ENCODE measurements at places on chromosomes 11 and 22.

DNA sequence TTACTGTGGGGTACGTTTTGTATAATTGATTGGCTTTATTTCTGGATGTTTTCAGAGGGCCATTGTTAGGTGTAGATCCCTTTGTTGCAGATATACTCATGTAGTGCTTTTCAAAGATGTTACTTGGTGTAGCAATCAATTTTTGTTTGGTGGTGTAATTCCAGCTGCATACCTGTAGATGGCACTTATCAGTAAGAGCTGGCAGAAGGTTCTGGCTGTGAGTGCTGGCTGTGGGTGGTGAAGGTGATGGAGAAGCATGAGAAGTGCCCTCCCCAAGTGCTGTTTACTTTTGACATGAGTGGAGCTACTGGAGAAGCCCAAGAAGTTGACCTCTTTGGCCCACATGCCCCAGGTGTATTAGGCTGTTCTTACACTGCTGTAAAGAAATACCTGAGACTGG, 1074.9 kb downstream of the FAM181B start:
- DNase-seq: no peak

DNA sequence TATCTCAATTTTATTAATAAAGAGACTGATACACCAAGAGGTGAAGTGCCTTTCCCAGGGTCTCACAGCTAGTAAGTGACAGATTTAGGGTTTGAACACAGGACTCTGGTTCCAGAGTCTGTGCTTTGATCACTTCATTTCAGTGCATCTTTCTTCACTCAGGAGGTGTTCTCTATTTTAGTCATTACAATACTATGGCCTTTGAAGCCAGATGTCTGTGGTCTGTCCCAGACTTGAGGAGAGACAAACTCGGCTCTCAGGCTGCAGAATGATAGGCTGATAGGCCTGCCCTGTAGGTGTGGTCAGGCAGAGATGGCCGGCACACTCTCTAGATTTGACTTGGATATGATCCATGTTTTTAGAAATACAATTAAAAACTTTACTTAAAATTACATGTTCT, 478.5 kb upstream of the CCDC90B start:
- no peak for DNase-seq

DNA sequence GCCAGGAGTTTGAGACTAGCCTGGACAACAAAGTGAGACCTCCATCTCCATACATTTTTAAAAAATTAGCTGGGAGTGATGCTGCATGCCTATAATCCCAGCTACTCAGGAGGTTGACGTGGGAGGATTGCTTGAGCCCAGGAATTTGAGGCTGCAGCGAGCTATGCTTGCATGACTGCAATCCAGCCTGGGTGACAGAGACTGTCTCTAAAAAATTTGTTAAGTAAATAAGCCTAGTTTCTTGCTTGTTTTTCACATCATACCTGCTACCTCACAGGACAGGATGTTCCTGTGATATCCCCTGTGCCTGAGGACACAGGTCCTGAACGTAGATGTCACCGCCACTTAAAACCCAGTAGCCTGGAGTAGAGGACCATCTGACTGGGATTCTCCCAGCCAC, 348.6 kb downstream of the MN1 start:
- DNase-seq: no peak

- DNase-seq: no peak
These were observed 916 bp downstream of the GNG3 start for GRCh38 chr11:62708392-62708791.

GRCh38 chr11:29183301-29183700, 833.5 kb downstream of the KCNA4 start:
- DNase-seq: no peak

- DNase-seq: no peak
These were observed 72.9 kb upstream of the WNT7B start for GRCh38 chr22:46049726-46050450.

DNA sequence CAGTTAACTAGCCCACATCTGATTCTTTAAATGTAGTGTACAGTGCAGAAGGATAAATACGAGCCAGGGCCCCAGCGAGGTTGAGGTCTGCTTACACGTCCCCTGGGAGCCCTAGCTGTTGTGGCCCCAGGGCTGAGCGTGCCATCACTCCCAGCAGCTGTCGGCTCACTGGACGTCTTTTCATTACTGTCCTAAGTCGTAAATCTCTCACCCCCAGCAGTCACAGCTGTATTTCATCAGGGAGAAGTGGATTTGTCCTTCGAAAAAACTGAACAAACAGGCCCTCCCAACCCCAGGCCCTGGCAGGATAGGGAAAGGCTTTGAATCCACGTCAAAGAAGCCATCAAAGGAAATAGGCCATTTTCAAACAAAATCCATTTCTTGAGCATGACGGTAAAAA, 110.4 kb upstream of the CSNK2A3 start:
- no peak for DNase-seq

GRCh38 chr22:24543185-24543601, 11.7 kb downstream of the GUCD1 start:
- DNase-seq: no peak

GRCh38 chr11:35030716-35031213, 108.2 kb upstream of the CD44 start:
- peak; percentile 71 for DNase-seq

DNA sequence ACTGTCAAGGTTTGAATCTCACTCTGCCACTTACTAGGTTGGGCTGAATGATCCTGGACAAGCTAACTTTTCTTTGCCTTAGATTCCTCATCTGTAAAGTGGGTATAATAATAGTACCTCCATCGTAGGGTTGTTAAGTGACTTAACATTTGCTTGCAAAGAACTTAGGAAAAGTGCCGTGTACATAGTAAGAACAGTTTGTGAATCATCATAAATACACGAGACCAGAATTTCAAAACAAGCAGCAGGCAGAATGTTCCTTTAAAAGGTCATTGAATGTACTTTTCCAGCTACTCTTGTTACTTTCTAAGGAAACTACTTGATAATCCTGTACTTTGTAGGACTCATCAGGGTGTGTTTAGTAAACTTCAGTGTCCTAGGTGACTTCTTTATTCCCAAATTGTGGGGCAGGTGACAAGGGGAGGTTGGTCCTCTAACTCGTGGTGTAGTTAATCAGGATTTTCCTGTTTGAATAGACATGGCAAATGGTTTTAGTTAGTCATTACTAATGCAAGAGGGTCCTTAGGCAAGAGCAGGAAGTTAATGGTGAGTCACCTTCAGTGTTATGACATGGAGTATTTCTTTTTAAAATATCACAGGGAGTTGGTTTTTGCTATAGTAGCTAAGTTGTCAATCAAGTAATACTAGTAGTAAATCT, 67.9 kb downstream of the YAP1 start:
- no peak for DNase-seq

- DNase-seq: no peak
These were observed 13.1 kb upstream of the MFRP start for GRCh38 chr11:119359365-119360214.

DNA sequence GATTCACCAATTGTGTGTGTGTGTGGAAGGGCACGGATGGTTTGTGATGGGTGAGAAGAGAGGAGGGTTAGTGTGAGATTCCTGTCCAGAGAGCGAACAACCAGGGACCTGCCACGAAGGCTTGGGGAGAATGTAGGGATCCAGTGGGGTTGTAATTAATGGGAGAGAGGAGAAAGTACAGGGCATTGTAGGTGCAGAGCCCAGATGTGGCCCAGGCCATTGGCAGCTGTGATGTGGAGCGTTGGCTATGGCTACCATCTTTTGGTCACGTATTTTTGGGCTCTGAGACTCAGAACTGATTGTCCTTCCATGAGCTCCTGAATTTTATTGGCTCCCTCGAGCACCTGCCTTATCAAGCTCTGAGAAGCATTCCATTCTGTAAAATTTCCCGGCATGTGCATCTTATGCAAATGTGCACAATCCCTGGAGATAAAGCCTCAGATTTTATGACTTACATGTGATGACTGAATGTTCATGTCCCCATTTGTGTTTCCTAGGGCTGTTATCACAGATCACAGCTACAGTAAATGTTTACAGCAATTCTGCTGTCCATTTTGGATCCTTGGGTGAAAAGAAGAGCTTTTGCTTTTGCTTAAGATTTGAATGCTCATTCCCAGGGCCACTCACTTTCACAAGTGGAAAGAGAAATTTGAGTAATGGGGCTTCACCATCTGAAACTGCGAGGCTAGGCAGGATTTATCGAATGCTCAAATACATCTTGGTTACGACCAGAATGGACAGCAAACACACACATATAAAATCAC, 33.1 kb downstream of the SLC5A1 start:
- no peak for DNase-seq

- peak; percentile 22 for DNase-seq
These were observed 74.6 kb upstream of the TEAD1 start for GRCh38 chr11:12599408-12600143.

DNA sequence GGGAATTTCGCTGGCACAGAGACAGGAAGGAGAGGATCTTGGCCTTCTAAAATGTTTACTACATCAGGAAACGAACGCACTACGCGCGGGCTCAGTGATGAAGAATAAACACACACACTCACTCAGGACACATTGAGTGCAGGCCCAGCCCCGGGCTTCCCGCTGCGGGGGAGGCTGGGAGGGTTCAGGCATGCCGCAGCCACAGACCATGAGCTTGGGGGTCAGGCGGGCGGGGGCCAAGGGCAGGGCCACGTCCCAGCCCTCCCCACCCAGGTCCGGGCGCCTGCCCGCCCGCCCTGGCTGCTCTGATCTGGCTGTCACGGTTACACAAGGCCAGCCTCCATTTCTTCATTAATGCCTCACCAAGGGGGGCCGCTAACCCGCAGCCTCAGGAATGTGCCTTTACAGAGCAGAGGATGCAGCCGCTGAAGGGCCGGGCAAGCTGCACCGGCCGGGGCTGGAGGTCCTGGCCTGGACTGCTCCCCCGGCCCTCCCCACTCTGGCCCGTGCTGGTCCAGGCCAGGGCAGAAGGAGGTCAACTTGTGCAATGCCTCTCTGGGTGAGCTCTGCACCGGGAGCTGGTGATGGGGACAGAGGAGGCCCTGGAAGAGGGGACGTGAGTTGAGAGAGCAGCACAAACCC, 41.7 kb downstream of the IGF2 start:
- no peak for DNase-seq

DNA sequence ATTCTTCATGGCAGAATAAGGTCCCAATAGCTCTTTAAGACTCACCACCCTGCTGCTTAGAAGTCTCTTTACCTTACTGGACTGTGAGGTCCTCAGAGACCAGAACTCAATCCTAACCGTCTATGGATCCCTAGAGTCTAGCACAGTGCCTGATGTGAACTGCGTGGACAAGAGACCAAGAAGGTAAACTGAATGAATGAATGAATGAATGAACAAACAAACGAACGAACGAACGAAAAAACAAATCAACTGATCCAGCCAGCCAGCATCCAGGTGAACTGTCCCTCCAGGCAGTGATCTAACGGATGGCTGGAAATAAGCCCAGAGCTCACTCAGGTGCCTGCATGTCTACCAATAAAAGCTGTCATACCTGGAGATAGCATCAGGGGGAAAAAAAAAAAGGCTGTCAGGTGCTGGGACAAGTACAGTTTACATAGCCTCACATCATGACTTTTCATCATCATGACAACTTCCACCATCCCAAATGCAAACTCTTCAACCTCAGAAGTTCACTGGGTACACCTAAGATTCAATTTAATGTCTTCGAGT, 59.8 kb downstream of the PACSIN2 start:
- DNase-seq: no peak

GRCh38 chr11:64226507-64227051, 505 bp downstream of the NUDT22 start:
- peak; percentile 53 for DNase-seq

DNA sequence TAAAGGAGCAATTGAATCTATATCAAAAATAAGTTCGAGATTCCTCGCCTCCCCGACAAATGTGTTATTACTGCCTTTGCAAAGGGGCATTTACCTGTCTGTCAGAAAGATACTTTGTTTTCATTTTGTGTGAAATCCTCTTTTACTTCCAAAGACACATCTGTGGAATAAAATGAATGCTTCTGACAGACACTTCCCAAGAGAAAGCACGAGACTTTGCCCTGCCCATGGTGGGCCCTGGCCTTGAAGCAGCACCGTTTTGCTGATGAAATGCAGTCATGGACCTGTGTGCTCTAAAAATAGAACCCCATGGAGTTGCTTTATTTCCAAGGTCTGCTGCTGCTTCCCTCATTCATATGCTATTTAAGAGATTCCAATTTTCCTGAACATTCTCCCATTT, 85.9 kb upstream of the USP47 start:
- no peak for DNase-seq

DNA sequence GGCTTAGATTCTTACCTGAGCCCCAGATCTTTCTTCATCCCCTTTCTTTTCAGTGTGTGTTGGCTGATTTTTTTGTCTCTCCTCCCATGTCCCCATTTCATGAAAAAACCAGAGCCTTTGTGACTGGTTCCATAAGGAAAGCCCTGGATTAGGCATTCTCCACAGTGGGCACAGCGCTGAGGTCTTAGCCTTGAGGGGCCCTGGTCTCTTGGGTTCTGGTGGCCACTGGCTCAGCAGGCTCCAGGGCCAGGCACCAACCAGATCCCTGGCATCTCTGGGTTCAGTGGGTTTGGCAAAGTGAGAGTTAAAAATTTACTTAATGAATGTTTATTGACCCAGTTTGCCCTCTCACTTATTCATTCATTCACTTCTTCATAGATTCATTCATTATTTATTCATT, 49.5 kb upstream of the ACCSL start:
- DNase-seq: no peak

- DNase-seq: no peak
These were observed 14.1 kb upstream of the PGM2L1 start for GRCh38 chr11:74412321-74412720.

- no peak for DNase-seq
These were observed 71.4 kb downstream of the CTSC start for GRCh38 chr11:88266157-88266556.
